ENCODE measurements at places on chromosomes 12 and 14.

DNA sequence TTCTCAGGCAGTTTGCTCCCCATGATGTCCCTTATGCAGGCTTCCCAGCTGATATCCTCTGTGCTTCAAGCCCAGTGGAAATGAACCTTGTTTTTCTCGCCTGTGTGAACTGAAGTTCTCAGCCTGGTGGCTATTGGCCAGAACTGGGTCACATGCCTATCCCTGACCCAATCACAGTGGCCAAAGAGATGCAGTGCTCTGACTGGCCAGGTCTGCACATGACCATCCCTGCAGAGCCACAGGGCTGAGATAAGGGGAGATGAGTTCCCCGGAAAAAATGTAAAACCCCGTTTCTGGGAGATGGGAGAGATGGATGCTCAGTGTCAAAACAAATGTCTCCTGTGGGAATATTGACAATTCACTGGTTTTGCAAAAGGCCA is 34.7 kb upstream of the FZD10 start:
- DNase-seq, result peak; percentile 64

DNA sequence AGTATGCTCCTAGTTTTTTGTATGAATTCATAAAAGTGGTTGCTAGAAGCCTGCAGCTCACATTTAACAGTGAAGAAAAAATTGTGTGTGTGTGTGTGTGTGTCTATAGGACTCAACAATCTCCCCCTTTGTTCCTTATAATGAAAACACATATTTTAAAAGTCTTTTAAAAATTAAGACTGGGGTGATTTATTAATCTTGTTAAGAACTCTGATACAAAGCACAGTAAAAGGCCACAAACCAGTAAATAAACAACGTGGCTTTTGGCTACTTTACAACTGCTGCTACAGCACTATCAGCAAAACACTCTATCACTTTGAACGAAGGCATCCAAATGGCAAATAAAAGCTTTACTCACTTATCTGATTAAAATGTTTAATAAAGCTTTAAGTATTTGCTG is 594 bp upstream of the VCPKMT start:
- no peak for DNase-seq

GRCh38 chr12:57552306-57552651 is 2.4 kb downstream of the KIF5A start:
- DNase-seq, result no peak

DNA sequence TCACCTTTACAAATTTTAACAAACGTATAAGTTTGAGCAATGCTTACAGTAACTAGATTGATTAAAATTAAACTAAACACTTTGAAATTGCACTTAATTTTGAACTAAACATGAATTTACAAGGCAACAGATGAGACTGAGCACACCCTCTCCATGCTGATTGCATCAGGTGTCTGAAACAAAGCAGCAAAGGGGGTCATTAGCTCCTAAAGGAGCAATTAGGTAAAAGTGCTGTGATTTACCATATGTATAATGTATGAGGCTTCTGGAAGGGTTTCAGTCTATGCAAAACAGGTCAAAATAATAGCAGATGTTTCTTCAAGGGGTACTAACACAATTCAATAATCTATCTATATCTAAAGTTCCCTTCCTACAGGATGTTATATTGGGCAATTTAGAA is 98.8 kb upstream of the LMNTD1 start:
- no peak for DNase-seq

GRCh38 chr12:32536000-32536345 is 136.6 kb downstream of the FGD4 start:
- DNase-seq, result no peak

DNA sequence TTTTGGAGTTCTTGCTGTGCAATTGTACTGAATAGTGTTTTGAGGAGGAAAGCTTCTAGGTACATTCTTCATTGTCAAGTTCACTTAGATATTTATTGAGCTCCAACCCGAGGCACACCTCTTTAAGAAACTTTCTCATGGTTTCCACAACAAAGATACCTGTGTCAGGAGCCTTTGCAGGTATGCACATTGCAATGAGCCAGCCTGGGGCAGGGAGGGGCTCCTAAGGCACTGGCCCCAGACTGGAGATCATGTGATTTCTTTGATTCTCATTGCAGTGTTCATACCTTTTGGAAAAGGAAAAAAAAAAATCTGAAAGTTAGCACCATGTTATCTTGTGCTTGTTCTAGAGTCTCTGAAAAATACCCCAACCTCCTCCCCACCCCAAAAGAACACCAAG is 80.3 kb downstream of the PRMT8 start:
- no peak for DNase-seq

DNA sequence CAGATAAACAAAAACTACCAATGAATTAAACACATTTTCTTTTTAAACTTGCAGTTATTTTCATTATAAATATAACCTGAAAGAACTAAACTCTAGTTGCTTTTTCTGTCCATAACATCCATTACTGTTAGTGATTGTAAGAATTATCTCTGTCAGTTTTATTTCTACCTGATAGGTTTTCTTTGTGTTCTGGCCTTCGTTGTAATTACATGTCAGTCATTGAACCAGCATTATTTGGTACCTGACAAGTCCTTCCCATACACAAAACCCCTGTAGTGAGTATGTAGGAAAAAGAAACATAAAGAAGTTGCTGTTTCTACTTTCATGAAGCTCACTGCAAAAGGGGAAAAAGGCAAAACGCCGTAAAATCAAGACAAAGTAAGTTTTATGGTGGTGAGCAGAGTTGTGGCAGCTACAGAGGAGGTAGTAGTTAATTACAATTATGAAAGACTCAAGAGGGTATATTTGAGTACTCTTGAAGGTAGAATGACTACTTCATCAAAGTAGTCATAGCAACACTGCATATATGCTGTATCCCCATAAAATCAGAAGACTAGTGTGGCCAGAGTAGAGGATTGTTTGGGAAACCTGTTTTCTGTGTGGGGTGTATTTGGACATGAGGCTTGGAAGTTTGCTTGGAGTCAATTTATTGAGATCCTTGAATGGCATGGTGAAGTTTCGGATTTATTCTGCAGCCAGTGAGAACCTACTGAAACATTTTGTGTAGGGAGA is 102.8 kb downstream of the SLC5A8 start:
- DNase-seq, result no peak

DNA sequence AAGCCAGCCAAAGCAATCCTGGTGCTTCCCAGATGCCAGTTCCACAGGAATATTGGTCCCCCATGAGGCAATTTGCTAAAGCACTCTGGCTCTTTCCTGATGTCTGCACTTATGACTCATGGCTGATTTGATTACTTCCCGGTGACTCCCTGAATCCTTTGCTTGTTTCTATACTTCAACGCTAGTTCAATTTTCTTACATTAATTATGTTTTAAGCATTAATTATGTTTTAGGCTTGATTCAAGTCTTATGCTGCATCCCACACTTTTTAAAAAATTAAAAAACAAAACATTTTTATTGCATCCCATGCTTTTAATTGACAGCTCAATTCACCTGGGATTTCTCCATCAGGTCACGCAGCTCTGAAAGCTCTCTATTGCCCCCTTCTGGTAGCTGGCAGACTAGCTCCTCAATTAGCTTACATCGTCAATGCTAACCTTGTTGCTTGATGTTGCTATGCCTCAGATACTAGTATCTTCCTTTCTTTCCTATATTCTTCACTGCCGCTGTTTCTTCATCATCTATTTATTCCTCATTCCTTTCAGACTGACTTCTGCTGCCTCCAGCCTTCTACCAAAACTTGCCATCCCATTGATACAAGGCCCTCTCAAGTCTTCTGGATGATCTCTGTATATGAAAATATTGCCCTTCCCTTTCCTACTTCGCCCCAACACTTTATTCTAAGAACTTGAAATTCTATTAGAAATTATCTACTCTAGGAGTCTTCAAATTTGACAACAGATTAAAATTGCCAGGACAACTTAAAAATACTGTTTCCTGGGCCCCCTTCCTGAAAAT is 32.0 kb downstream of the TSHR start:
- DNase-seq, result peak; percentile 67

DNA sequence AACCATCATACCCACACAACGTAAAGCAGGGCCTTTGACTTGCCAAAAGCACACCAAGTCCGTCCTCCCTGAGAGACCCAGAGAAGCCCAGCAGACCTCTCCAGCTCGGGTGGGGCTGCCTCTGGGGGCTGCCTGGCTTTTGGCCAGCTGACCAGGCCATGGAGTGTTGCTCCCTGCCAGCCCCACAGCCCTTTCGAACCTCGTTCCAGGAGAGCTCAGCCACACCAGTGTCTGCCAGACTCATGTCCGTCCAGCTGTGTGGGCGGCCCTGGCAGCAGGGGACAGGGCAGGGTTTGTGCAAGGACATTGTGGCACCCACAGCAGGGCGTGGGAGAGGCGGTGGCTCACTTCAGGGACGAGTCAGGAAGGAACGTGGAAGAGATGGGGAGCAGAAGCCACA is 22.6 kb upstream of the IRF2BPL start:
- no peak for DNase-seq

DNA sequence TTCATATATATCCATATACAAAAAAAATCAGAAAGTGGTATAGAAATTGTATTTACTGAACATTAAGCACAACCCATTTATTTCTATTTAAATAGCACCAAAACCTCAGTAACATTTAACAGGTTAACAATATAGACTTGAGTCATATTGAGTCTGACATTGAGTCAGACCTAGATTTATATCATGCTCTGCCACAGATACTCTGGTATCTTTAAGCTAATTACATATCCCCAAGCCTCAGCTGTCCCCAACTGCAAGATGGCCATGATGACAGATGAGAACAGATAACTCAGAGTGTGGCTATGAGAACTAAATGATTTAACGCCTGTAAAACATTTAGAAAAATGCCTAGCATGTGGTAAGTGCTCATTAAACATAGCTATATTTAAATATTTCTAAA is 40.3 kb downstream of the IFNG start:
- no peak for DNase-seq

DNA sequence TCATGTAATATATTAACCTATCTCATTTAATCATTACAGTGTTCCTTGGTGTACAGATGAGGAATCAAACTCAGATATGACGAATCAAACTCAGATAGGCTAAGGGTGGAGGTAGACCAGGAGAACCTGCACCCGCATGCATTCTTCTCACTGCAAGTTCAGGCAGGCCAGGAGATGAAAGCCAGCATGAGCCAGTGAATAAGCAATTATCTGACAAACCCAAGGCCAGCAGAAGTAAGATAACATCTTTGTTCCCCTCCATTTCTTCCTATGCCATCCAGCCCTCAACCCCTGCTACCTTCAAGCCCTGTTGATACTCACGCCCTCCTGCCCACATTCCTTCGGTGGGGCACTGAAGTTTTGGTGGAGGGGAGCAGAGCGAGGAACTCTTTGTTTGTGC is 152.2 kb downstream of the ETV6 start:
- no peak for DNase-seq

DNA sequence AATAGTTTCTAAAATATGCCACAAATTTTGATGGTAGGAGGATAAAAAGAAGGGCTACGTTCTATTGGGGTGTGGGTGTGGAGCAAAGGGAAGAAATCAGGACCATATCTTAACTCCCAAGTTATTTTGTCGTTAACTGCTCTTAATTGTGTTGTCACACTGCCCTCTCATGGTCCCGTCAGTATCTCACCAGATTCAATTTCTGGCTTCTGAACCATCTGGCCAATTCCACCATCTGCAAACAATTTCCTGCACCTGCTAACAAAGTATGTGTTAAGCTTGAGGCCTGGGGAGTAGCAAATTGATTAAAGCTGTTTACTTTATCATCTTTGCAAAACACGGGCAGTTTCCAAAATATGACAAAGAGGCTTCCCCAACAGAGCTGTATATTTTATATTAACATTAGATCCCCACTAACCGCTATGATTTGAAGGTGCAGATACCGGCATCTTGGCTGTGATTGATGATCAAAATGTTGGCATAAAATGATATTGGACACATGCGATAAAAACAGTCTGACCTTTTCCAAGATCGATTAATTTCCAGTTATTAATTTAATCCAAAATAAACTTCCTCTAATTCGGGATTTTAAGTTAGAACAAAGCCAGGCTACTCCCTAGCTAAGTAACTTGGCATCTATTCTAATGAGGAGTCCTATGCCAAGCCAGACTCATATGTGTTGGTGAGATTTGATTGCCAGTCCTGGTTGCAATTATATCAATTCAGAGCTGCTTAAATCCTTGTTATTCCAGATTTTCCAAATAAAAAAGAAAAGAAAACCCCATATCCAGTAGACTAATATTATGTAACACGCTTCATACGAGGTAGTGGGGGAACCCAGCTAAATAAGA is 6.9 kb upstream of the DNM1L start:
- peak; percentile 42 for DNase-seq

DNA sequence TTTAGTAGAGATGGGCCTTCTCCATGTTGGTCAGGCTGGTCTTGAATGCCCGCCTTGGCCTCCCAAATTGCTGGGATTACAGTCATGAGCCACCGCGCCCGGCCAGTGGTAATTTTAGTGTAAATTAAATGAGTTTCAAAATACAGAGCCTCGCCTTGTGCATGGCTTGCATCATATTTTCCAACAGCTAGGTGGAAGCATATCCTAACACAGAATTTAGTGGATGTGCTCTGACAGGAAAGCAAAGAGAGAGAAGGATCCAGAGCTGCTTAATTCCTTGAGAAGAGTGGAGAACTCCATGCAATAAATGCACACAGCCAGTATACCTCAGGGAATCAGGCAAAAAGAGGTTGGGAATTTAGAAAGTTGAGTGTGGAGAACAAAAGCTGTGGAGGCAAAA is 2.5 kb downstream of the OR6C2 start:
- no peak for DNase-seq

DNA sequence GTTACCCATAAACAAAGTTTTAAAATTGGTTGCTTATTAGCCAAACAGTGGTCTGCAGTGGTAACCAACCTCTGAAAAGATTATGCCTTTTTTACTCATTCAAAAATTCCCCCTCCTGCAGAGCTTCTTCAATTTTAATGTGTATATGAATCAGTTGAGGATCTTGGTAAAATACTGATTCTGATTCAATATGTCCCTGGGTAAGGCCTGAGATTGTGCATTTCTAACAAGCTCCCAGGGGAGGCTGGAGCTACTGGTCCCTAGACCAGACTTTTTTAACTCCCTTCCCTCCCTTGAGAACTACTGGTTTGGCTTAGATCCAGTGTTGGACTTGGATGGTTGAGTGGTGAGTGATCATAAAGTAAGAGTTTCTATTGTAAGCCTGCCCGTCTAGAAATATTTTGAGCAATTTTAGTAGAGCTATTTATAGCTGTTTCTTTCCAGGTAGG is 90.2 kb downstream of the FUT8 start:
- no peak for DNase-seq

- DNase-seq, result no peak
Measured at GRCh38 chr14:64279704-64280668, 14.2 kb downstream of the ESR2 start.

- DNase-seq, result no peak
Measured at GRCh38 chr12:30870491-30871265, 55.9 kb upstream of the TSPAN11 start.

DNA sequence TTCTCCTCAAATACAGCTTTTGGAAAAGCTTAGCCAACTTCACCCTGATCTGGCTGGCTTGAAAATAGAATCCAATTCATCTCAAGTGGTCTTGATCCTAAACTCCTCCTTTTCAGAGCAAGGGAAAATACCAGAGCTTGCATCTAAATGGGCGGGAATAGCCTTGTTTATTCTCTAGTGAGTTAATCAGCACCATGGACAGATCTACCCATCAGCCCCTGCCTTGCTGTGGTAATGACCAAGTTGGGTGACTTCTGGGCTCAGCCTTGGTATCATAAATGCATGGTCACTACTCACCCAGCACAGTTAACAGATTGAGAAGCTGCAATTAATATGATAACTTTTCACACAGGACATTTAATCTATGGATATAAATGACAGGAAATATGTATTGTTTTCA is 196.6 kb downstream of the GLT1D1 start:
- no peak for DNase-seq

GRCh38 chr12:132610051-132610759 is at the start of gene LRCOL1:
Gene LRCOL1 (minus strand): TSS chr12:132610582. CDS start chr12:132606251, 4,331 bp downstream.
- peak; percentile 40 for DNase-seq

GRCh38 chr14:76055330-76055729 is 69.8 kb downstream of the IFT43 start:
- no peak for DNase-seq

- DNase-seq, result no peak
Measured at GRCh38 chr14:105411017-105411941, 8.3 kb upstream of the MTA1 start.

All from mucosa of gallbladder (tissue), 1 donor.